ENCODE measurements at places on chromosomes 7 and 10.

GRCh38 chr10:51066231-51066630 is 8.1 kb upstream of the PRKG1 start:
- no peak for DNase-seq

DNA sequence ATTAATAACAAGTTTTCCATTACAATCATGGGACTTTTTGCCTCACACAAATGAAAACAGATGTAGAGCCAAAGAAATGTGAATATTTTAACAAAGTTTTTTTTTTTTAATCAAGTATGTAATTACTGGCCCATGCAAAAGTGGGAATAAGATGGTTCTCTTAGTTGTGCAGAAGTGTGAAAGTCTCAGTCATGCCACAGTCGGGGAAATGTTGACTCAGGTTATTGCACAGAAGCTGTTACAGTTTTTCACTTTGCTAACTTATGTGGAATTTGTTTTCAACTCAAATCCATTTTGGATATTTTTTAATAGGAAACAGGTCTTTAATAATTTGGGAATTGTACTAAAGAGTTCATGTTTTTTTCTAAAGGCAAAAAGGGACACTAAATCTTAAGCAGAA is 44.0 kb upstream of the CAV2 start:
- no peak for DNase-seq

DNA sequence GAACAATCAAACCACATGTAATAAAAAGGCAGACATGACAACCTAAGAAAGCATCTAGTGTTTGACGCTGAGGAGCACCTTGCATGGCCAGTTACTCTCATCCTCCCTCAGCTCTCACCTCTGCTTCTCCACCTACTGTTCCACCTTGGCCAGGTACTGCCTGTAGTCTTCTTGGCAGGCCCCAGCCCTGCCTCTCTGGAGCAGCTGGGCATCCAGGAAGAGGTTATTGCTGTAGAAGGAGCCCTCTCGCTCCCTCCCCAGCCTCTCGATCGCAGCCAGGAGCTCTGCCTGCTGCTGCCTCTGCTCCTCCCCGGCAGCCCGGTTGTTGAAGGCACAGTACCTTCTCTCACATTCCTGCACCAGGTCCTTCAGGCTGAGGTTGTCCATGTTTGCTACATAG is 9.7 kb downstream of the GIMAP5 start:
- no peak for DNase-seq

- peak; percentile 21 for DNase-seq
Observed at GRCh38 chr7:151132461-151133205, 34.9 kb downstream of the GBX1 start.

GRCh38 chr10:98338896-98339295 is 70.9 kb upstream of the LOXL4 start:
- DNase-seq = no peak

DNA sequence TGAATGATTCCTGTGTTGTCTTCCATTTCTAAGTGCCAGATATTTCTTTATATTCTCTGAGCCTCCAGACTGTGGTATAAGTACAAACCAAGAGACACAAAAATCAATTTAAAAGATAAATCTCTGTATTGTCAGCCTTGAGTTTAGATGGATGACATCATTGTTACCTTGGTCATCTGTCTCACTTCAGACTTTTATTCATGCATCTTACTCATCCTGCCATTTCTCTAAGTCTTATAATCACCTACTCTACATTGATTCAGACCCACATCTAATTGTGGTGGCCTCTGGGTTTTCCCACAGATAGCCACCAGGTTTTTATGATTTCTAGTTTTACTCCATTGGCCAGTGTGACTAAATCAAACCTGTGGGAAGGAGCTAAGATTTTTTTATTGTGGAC is 26.8 kb upstream of the HDAC9 start:
- no peak for DNase-seq

- DNase-seq = no peak
Observed at GRCh38 chr7:867001-867405, 9.4 kb upstream of the GET4 start.

DNA sequence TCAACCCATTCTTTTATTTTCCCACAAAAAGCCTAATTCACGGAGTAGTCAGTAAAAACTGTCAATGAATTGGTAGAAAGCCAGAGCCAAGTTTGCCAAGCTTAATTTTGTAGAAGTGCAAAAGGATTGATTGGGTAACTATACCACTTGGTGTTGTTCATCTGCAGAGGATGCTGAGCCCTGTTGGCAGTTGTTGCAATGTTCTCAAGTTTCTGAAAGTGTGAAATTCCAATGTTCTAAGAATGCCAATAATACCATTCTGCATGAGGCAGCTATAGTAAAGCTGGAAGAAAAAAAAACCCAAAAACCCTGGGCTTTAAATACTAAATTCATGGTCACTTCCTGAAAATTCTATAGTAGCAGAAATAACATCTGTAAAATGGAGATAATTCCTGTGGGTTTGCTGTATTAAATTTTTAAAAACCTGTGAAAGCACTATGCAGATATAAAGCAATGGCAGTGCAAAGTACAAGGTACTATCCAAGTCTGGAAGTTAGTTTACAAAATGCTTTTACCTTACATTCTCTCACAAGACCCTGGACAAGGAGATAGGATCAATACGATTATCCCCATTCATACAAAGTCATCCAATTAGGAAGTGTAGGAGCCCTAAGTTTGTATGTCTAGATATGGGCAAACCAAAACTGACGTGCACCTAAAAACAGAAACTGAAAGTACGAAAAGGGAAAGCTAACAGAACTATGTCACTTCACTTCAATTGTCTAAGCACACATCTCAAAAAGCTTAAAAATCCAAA is 6.0 kb upstream of the PON1 start:
- DNase-seq = no peak

DNA sequence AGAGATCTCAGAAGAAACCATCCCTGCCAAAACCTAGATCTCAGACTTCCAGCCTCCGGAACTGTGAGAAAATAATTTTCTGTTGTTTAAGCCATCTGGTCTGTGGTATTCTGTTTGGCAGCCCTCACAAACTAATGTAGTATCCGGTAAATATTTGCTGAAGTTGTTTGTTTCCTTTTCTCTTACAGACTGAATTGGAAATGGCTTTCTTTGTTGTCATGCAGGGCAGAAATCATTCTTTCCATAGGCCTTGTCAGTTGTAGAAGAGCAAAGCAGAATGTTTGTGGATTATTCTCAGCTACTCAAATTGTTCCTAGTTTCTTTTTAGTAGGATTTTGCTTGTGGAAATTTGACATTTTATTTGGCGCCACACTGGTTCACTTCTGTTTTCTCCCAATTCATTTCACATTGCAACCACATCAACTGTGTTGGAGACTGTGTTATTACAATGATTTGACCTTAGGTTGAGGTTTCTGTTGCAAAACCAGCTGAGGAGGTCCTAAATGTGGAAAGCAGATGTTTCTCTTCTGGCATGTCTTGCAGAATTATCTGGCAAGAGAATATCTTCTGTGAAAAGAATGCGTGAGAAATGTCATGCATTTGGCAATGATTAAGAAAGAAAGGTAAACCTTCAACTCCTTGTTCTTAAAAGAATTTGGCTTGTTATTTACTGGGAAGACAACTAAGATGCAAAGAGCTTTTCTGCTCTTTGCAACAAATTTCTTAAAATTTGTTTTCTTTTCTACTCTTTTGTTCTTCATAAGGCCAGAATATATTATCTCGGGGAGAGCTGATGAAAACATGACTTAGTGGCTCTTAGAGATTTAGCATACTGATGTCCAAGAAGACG is 25.8 kb downstream of the ACTA2 start:
- no peak for DNase-seq

DNA sequence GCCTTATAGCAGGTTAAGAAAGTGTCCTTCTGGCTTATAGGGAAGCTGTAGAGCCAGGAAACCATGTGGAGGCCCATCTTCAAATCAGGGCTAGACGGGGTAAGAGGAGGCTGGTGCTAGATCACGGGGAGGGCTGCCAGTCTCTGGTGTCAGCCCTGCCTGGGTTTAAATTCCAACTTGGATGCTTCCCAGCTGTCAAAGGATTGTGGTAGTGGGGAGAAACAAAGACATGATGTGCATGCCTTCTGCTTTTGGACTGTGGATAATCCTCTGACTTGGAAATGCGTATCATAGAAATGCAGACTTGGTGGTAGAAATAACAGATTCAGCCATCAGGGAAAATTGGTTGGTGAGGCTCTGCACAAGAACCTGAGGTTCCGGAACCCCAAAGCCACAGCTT is 325.6 kb downstream of the PHTF2 start:
- DNase-seq = no peak

DNA sequence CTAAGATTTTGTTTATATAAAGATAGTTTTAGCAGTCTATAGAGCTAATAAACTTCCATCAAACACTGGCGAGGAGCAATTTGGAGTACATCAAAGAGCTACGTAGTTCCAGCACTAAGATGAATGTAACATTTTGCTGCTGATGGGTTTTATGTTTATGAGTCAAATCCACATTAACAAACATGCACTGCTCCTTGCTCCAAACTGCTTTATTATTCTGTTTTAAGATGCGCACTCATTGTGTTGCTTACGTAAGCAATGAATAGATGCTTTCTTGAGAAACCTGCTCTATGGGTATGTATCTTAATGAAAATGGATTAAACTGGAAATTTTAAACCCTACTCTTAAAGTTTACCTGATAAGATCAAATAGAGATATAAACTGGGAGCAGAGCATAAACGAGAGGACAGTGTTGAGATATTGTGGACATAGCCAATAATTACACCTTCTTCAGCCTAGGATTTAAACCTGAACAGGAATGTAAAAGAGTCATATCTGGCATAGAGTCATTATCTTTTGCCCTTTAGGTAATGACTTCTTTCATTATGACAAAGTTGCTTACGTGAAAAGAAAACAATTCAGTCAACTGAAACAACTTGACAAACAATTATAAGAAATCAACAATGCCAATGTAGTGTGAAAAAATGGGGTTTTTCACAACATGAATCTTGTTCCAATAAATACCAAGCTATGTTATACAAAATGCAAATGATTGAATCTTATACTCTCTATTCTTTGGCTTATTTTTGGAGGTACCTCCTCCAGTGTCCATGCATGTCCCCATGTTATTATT is 153.5 kb upstream of the MTPN start:
- no peak for DNase-seq

- peak; percentile 42 for DNase-seq
Observed at GRCh38 chr10:88270871-88271713, 312.0 kb downstream of the RNLS start.

DNA sequence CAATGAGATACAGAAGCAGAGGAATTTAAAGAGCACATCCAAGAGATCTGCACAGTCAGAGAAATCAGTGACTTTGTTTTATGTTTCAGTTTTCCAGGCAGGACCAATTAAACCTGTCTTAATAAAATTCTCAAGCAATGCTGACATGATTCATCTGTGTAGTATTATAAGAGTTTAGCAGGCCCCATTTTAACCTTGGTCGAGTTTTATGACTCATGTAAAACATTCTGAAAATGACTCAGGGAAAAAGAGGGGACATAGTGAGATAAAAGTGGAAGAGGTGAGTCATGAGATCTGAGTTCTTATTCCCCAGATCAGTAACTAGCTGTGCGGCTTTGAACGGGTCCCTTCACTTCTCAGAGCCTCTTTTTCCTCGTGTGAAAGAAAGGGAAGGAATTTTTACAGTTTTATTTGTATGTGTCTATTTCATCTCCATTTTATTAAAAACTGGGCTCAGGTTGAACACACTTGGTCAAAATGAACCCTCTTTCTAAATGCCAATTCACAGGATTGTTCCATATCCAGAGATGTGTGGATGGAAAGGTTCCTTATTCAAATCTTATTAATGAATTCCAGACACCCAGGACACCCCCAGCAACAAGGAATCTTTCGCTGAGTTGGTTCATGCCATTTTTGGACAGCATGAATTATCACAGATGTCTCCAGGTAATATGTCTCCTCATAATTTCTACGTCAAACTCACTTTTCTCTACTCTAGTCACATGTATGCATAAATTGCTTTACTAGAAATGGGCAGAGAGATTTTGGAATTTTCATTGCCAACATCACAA is 143.2 kb downstream of the JAZF1 start:
- DNase-seq = no peak

DNA sequence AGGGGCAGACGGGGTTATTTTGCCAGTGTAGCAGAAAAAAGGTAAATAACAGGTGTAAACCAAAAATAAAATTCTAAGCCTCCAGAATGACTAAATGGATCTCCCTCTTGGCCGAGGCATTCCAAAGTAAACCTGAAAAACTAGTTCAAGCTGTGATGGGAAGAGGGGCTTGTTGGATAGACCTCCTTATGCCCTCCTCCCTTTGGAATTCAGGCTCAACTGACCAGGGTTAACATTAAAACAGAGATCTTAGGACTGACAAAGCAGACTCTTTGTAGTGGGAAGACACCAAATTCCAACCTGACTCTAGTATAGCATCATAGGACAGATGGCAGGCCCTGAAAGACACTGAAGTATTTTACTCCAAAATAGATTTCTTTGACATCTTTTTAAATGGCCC is 113.8 kb upstream of the ITGB1 start:
- no peak for DNase-seq

- no peak for DNase-seq
Observed at GRCh38 chr7:36188266-36188665, 35.2 kb downstream of the EEPD1 start.

GRCh38 chr7:141512597-141512996 is 38.6 kb upstream of the AGK start:
- no peak for DNase-seq

DNA sequence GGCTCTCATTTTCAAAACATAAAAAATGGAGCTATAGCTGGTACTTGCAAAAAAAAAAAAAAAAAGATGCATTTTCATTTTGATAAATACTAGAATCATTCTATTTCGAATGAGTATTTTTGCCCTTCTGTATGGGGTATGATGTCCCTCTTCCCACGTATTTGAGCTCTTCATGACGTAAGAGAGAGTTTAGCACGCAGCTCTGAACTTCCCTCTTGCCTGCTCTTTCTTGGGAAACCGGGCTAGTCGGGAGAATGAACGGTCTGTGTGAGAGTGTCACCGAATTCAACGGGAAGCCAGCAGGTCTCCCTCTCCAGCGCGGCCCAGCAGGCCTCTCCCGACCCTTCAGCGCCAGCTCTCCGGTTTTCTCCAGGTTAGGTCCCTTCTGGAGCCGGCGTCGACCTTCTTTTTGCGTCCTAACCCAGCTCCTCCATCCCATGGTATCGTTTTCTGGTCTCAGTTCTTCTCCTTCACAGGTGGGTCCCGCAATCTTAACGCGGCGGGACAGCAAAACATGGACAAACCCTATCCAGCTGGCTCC is 159.2 kb upstream of the PITRM1 start:
- no peak for DNase-seq

GRCh38 chr10:114982989-114983388 is 45.0 kb downstream of the TRUB1 start:
- DNase-seq = no peak

GRCh38 chr7:159158888-159159405 is 14.3 kb upstream of the VIPR2 start:
- DNase-seq = no peak

- DNase-seq = no peak
Observed at GRCh38 chr7:155412416-155413253, 45.3 kb upstream of the EN2 start.

GRCh38 chr7:148711191-148712102 is 12.7 kb downstream of the CUL1 start:
- DNase-seq = no peak
